Stimulated activated CD4-positive, alpha-beta T cell treated with anti-CD3 and anti-CD28 coated beads, Interleukin-1b, Interleukin-23, amount 100 ng/mL, for 1 hour (primary cell): ENCODE measurements at places on chromosomes 1 and 21.

DNA sequence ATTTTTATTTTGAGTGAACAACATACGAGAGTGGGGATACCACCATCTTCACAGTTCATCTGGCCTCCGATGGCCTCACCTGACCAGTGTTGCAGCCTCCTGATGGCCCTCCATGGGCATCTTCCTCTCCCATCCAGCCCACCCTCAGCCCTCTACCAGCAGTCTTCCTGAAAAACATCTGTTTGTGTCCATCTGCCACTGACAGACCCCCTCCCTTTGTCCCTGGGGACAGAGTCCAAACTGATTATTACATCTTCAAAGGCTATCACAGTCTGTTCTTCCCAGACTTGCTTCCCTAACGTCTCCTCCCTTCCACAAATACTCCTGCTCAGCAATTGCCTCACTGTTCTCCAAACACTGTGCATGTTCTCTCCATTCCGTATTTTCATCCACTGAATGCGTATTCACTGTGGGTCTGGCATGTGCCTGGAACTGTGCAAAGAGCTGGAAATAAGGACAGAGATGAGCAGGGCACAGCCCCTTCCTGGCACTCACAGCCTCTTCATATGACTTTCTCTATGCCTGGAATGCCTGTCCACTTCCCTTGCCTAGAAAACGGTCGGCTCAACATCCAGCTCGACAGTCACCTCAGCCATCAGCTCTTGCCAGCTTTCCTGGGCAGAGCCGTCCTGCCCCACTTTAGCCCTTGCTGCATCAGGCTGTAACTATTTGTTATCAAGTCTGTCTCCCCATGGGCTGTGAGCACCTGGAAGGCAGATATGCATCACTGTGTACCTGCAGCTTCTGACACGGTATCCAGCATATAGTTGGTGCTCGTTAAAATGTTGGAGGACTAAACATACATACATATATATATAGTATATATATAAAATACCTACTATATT lies 8.3 kb upstream of the ATF3 start:
- no peak for DNase-seq

DNA sequence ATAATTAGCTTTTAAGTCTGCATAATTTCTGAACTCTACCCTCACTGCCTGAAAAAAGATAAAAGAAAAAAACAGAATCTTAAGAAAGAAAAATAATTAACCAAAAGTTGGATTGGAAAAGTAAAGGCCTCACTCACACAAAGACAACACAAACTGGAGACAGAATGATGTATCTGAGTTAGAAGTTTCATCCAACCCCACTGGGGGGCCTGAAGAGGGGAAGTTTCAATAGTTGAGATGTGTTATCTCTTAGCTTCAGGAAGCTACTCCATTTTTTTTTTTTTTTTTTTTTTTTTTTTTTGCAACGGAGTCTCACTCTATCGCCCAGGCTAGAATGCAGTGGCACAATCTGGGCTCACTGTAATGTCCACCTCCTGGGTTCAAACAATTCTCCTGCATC lies 19.9 kb downstream of the SYDE2 start:
- DNase-seq = no peak

DNA sequence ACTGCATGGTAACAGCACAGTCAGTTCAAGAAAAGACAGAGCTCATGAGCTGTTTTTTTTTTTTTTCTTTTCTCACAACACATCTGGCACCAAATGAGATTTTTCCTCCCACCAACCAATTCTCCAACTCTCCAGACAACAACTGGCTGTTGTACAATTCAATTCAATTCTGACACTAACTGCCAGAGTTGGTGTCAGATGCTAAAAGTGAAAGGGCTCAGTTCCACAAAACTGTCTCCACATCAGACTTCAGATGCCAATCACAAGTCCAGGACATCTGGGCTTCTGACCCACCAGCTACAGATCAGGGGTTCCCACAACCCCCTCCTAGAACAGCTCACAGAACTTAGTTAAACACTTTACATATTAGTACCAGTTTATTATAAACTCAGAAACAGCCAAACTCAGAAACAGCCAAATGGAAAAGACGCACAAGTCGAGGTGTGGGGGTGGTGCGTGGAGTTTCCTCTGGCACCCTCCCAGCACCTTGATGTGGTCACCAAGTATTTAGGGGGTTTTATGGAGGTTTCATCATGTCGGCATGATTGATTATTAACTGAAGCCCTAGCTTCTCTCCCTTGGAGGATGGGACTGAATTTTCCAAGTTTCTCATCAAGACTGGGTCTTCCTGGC lies 39.2 kb upstream of the LRRC8D start:
- peak; percentile 18 for DNase-seq

GRCh38 chr21:27173053-27173452 lies 206.2 kb upstream of the ADAMTS5 start:
- no peak for DNase-seq

DNA sequence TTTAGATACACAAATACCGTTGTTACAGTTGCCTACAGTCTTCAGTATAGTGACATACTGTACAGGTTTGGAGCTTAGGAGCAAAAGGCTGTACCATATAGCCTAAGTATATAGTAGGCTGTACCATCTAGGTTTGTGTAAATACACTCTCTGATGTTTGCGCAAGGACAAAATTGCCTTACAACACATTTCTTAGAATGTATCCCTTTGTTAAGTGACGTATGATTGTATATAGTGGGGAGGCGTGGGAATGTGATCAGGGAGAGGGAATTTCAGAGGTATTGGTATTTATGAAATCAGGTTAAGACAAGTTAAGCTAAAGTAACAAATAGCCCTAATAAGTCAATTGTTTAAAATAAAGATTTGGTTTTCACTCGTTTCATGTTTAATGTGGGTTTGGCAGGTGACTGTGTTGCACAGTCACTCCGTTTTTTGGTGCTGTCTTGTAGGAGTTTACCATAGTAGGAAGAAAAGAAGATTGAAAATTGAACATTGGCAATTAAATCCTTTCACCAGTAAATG lies 2.7 kb downstream of the GORAB start:
- no peak for DNase-seq

GRCh38 chr1:11881749-11882441 lies 23.1 kb upstream of the NPPB start:
- DNase-seq = no peak

- DNase-seq = no peak
Observed at GRCh38 chr1:168833801-168834224, 104.8 kb upstream of the DPT start.

DNA sequence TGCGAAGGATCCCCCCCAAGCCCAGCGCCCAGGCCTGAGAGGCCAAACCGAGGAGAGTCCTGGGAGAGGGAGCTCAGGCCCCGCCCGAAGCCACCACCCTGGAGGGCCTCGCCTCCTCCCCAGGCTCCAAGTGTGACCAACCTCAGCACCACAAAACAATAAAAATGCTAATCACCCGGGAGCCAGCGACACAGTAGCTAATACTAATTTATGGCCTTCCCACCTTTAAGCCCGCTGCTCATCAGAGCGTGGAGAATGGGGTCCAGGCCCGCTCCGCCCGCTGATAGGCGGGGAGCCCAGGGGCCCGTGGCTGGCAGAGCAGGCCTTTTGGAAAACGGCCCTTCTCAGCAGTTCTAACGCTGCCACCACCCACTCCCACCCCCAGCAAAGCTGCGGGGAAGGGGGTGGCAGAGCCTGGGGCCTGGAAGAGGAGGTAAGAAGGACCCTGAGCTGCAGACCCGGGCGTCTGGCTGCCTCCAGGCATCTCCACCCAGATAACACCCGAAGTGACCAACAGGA lies 20.4 kb upstream of the TAS1R2 start:
- DNase-seq = no peak

- no peak for DNase-seq
Observed at GRCh38 chr1:100536031-100536430, 1.9 kb upstream of the GPR88 start.

- no peak for DNase-seq
Observed at GRCh38 chr1:57222801-57223200, 201.1 kb downstream of the DAB1 start.

DNA sequence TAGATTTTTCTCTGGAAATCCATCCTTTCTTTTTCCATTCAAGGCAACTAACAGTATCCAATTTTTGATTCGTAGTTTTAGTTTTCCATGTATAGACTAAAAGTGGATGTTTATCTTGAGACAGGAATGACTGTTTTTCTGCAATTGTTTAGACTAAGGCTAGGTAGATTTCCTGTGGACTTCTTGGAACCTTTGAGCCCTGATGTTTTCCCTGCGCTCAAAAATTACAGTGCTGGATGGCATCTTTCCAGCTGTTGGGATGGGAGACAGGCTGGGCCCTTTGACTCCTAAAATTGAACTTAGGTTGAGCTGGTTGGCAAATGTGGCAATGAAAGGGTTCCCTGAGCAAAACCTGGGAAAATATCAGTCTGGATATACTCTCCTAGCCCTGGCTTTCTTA lies 180.4 kb downstream of the DHRS3 start:
- DNase-seq = no peak

DNA sequence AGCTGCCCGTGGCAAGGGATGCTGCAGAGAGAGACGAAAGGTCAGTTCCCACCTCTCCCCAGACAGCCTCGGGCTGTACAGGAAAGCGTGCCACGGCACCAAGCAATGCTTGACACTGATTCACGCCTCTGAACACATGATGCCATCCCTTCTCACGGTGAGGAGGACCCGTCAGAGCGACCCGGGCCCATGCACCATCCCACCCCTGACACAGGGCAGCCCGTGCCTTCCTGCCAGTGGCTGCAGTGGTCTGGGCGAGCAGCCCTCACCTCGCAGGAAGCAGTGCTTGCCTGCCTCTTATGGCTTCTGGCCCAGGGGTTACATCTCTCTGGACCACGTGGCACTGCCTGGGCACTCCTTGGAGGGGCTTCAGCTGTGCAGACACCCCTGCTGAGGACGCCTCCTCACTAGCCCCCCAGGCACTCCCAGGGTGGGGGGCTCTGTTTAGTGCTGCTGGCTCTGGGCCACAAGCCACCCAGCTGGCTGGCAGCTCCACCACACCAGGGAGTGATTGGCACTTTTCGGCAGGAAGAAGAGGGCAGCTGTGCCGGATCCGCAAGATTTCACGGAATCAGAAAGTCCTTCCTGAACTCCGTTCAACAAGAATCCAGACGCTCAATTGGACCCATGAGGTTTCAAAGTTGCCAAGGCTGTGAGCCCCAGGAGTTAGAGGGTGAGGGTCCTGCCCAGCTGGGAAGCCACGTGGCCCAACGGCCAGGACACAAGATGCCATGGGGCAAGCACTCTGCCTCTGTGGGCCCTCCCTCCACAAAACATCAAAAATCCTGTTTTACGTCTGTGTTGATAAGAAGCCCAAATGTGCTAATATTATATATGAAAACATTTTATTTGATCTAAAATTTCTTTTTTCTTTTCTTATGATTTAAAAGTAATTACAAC lies 34.8 kb upstream of the SLC19A1 start:
- no peak for DNase-seq

GRCh38 chr1:59025898-59026426 lies 242.1 kb upstream of the JUN start:
- DNase-seq = no peak

DNA sequence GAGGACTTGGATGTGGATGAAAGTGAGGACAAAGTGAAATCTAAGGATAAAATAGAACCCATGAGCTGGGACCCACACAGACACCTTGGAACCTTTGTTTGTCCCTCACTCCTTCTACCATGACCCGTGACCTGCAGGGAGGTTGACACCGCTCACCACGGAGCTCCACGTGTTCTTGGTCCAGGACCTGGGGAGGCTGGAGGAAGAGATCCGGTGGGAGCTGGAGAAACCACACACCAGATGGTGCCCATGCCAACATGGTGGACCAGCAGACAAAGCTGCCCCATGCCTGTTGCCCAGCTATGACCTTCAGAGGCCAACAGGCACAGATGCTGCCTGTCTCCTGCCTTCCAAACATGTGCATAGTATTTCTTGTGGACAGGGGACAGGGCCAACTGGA lies 721.9 kb downstream of the PTPRU start:
- no peak for DNase-seq

DNA sequence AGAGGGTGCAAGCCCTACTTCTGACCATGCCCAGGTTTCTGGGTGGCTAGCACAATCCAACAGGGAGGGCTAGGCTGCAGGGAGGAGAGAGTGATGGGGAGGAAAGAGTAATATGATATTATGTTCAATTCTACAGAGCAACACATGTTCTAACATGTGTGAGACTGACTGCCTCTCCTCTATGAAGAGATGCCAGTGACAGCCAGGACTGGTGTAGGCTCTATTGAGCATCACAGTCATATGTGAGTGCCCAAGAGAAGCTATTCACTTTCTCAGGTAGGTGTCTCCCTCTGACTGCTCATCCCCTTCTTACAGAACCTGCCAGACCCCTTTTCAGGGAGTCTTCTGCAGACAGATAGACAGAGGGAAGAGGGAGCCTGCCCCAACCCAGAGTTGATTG lies 446.1 kb downstream of the SIPA1L2 start:
- DNase-seq = no peak
